ENCODE measurements at places on chromosomes 4 and X. TPM values are rescaled to one million over a fixed set of nuclear protein-coding genes. Genes with fewer than 3 reads are reported as not detected.

The ESX1 gene
- not detected for total RNA-seq

The GLOD5 gene
- not detected for total RNA-seq

The FAT4 gene
- total RNA-seq = 5.6 TPM

The CT45A10 gene
- not detected for total RNA-seq

The HEPH gene
- 137 TPM for total RNA-seq

The SLC34A2 gene
- 1.0 TPM for total RNA-seq

The H2BW1 gene
- total RNA-seq = not detected

The NUDT10 gene
- total RNA-seq = 7.6 TPM

The COL25A1 gene
- 3.9 TPM for total RNA-seq

The SSX4 gene
- not detected for total RNA-seq
